ENCODE measurements at places on chromosomes 6 and 20. TPM values are rescaled to one million over a fixed set of nuclear protein-coding genes. Genes with fewer than 3 reads are reported as not detected.

DNA sequence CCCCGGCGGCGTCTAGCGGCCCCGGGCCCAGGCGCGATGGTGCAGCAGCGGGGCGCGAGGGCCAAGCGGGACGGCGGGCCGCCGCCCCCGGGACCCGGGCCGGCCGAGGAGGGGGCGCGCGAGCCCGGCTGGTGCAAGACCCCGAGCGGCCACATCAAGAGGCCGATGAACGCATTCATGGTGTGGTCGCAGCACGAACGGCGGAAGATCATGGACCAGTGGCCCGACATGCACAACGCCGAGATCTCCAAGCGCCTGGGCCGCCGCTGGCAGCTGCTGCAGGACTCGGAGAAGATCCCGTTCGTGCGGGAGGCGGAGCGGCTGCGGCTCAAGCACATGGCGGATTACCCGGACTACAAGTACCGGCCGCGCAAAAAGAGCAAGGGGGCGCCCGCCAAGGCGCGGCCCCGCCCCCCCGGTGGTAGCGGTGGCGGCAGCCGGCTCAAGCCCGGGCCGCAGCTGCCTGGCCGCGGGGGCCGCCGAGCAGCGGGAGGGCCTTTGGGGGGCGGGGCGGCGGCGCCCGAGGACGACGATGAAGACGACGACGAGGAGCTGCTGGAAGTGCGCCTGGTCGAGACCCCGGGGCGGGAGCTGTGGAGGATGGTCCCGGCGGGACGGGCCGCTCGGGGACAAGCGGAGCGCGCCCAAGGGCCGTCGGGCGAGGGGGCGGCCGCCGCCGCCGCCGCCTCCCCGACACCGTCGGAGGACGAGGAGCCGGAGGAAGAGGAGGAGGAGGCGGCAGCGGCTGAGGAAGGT lies 715 bp downstream of the SOX12 start:
- peak; percentile 95 for DNase-seq

- DNase-seq = no peak
Measured at GRCh38 chr6:116011520-116011919, 49.2 kb downstream of the FRK start.

Gene FKBP1C
- 0.75 TPM for total RNA-seq

Gene TMEM151B
- not detected for total RNA-seq

Gene MICB
- 9.0 TPM for total RNA-seq

DNA sequence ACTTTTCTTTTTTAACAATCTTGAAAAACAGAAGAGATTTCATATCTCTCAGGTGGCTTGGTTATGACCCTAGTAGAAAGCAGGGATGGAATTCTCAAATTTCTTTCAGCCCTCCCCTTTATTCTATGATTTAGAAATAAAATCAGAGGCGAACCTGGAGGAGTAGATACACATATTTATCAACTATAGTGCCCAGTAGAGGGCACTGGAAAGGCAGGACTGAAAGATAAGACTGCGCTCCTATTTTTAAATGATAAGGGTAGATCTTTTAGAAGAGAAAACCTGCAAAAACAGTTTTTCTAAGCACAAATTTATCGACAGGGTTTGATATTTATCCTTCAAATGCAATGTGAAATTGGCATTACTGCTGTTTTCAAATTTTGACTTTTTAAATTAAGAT lies 1296.6 kb downstream of the EPHA7 start:
- no peak for DNase-seq

DNA sequence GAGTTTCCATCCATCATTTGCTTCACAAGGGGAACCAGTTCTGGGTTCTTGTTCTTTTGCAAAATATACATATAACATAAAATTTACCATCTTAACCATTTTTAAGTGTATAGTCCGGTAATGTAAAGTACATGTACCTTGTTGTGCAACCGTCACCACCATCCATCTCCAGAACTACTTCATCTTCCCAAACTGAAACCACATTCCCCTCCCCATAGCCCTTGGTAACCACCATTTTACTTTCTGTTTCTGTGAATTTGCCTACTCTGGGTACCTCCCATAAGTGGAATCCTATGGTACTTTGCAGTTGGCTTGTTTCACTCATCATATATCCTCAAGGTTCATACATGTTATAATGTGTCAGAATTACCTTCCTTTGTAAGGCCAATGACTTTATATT lies 70.3 kb upstream of the DSP start:
- no peak for DNase-seq

Gene PLTP
- total RNA-seq = 48.5 TPM

DNA sequence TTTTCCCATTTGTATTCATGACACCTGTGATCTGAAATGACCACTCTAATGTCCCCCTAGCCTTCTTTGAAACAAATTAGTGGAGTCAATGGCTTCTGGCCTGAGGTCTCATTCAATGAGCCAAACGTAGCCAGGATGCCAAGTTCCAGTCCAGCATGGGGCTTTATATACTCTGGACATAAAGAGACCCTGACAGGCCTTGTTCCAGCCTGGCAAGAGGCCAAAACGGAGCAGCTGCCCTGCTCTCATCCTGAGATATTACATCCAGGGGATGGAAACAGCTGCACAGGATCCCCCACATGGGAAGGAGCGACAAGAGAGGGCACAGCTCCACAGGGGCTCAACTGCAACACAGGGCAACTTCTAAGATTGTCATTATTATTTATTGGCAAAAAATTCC lies 437.8 kb downstream of the CDH26 start:
- DNase-seq = no peak

Gene FILIP1
- total RNA-seq = 0.51 TPM

Gene KCNQ2
- total RNA-seq = not detected

Gene IRF4
- 0.05 TPM for total RNA-seq

DNA sequence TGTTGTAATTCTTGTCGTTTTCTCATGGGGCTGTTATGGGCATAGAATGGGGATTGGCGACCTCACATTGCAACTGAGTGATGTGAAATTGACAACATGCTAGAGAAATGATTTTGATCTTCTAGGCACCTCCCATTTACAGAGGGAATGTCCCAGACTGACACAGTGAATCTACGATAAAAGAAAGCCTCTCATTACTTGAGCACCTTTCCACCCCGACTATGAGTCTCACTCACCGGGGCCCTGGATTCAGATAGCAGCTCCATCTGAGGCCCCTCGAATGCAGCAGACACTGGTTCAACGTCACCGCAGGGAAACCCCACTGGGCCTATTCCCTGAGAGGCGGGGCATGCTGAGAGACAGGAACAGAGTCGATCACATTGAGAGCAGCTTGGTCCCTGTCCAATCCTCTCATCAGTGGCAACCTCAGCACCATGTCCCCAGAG lies 49.1 kb downstream of the NFATC2 start:
- no peak for DNase-seq

DNA sequence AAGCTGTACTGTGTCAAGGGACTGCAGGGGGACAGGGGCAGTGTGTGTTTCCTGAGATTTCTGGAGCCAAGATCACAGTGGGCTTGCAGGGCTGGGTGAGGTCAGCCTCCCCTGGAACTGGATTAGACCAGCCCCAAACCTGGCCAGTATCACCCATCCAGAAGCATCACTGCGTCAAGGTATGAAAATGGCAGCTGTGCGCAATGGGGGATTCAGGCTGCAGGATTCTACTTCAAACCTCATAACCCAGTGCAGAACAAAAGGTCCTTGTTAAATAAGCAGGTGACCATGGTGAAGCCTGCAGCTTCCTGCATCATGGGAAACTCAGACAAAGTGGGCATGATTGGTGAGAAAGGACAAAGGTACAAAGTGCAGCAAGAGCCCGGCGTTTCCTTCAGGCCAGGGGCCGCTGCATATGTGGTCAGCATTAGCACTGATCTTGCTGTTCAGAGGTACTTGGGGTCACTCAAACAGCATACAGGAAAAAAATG lies 33.4 kb downstream of the TRAF3IP2 start:
- no peak for DNase-seq

- no peak for DNase-seq
Measured at GRCh38 chr6:169954977-169955376, 203.6 kb downstream of the ERMARD start.

Gene LTB
- not detected for total RNA-seq

Gene FERMT1
- 2.1 TPM for total RNA-seq

- no peak for DNase-seq
Measured at GRCh38 chr6:52532457-52532856, 44.4 kb downstream of the TRAM2 start.

Gene PDE10A
- 10.4 TPM for total RNA-seq

- DNase-seq = no peak
Measured at GRCh38 chr6:84422380-84422968, 195.0 kb upstream of the CEP162 start.

DNA sequence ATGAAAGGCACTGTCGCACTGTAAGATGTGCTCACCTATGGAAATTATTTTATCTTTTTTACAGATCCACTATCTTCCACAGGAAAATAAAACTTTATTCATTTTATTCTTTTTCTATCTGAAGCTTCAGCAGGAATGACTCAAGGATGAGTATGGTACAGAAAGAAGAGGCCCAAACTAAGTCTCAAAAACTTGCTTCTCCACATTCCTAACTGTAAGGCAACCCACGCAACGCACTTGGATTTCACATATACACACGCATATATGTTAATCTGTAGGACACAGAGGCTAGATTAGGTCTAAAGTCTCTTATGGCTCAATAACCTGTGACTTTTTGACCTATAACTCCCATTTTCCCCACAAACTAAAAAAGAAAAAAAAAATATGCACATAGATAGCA lies 81.9 kb downstream of the RALGAPA2 start:
- DNase-seq = no peak

GRCh38 chr20:44080064-44080463 lies 106.9 kb downstream of the JPH2 start:
- DNase-seq = no peak
